ENCODE measurements at places on chromosomes 1 and 21.

DNA sequence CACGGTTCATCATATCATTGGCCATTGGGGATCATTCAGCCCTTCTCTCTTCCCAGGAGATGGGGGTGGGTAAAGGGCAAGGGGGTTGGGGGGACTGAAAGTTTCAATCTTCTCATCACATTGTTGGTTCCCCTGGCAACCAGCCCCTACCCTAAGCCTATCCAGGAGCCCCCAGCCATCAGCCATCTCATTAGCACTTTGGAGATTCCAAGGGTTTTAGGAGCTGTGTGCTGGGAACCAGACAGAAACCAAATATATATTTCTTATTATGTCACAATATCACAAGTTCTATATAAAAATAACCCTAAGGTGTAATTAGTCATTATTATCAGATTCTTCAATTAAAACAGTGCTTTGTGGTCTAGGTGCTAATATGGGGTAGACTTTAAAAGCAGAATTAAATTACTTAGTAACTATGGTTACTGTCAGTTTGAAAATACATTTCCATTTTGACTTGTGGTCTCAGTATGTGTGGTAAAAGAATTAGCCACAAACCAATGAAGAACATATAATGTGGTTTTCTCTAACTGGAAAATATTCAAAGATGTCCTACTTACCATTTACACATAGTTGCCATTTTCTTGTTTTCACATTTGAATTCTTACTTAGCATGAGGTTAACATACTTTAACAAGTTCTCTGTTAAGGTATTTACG is 28.1 kb downstream of the IL23R start:
- DNase-seq, result no peak

DNA sequence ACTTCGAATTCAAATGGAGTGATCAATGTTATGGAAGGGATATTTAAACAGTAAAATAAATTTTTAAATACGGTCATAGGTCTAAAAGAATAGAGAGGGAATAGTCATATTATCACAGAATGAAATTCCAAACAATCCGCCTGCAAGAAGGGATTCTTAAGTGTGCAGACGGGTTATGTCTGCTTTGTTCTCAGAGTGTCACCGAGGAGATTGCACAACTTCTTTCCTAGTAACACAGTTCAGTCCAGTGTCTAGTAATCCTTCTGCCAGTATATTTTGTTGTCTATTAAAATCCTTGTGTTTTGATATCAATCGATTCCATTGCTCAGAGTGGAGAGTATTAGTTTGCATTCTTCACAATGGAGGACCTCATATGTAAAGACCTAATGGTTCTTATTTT is 48.4 kb downstream of the LRRC53 start:
- peak; percentile 17 for DNase-seq

DNA sequence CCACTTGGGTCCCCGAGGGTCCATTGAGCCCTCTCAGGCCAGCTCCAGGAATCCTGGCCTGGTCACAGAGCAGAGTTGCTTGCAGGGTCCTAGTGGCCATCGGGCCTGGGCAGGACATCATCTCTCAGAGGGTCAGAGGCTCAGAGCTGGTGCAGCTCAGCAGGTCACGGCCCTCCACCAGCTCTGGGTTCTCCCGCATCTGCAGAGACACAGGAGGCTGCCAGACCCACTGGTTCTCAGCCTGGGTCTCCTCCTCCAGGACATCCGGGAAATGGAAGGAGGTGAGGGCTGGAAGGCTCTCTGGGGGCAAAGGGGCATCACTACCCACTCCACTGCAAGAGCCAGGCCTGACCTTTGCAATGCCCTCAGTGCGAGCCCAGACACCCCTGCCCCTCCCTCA is 6.5 kb downstream of the TMEM54 start:
- DNase-seq, result no peak

DNA sequence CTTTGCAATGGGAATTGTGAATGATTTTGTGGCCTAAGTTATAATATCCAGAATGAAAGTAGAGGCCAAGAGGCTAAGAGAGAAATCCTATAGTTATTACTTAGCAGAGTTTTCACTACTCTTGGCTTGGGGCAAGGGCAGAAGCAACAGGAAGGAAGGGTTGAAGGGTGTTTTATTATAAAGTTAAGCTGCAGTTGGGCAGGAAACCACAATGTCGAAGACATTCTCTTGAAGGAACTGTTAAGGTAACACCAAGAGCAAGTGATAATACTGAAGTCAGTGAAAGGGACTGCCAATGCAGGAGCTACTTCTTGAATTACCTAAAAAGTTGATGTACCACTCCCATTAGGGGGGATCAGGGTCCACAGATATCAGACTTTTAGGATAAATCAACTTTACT is 8.3 kb downstream of the XCL2 start:
- no peak for DNase-seq

GRCh38 chr1:54965624-54966340 is 14.6 kb upstream of the TMEM61 start:
- no peak for DNase-seq

Measured in AG20443 (cell line).